ENCODE measurements at places on chromosomes 2 and 18.

DNA sequence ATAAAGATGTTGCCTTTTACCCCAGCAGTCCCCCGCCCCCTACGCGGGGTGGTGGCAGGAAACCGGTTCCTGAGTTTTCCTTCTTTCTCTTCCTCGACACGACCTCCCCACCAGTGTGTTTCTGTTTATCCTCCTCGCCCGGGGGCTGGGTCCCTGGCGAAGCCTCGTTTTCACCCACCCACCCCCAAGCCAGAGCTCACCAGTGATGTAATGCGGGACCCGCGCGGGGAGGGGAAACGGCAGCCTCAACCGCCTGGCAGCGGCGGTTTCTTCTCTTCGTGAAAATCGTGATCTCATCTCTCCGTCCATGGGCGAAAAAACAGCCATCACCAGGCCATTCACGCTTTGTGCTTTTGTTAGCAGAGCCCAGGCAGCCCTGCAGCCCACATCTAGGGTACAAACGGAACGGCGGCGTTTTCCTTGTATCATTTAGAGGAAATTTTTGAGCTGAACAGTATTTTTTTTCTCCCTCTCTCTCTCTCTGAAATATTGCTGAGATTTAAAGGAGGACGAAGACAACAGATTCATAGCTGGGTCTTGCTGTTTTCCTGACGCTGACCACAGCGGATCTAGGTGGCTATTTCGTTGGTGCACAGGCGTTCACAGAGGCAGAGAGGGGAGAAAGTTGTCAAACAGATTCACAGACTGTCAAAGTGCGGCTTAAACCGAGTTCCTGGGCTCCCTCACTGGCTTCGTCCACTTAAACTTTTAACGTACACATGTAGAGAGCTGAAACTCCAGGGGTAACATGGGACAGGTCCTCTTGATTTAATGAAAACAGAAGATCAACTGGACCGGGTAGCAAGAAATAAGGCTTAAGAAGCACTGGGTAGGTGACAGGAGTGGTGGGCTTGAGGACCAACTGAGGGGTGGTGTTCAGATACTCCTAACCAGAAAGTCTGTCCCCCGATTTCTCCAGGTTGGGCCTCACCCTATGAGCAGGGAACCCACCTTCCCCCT, 21.9 kb upstream of the PAX3 start:
- DNase-seq, result no peak

DNA sequence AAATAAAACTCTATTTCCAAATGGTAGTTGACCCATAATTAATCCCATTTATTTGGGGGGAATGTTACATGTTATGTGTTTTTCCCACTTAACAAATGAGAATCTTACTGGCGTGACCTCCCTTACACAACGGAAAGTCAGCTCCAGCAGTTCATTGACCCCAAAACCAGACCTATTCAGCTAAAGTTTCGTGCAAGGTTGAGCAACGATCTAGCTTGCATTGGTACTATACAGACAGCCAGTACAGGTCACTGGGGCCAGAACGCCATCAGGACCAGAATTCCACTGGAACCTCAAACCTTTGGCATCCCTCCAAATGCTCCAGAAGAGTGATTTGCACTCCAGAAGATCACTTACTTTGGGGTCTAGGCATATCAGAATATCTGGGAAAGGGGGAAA, 6.8 kb upstream of the CTAGE1 start:
- no peak for DNase-seq

DNA sequence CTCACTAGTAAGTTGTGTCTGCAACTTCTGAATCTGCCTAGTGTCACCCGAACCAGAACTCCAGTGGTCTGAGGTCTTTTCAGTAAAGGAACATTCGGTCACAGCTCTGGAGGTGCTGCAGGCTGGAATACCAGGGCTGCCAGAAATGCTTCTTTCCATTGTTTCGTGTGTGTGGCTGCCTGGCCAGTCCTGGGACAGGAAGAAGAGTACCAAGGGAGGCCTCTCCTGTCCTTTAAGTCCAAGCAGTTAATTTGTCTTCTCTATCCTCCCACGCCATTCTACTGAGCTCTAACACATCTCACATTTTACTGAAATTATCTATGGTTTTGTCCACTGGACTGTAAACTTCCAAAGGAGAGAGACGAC, 196.0 kb downstream of the LNPK start:
- no peak for DNase-seq

DNA sequence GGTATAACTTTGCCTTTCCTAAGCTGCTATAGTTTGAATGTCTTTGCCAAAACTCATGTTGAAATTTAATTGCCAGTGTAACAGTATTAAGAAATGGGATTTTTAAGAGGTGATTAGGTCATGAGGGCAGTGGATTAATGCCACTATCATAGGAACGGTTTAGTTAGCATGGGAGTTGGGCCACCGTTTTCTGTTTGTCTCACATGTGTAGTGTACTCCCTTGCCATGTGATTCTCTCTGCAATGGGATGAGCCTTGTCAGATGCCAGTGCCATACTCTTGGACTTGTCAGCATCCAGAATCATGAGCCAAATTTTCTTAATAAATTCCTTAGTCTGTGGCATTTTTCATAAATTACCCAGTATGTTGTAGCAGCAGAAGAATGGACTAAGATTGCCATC, 388.9 kb upstream of the RGPD4 start:
- DNase-seq, result no peak

- DNase-seq, result no peak
Measured at GRCh38 chr2:27073782-27074181, 2.3 kb upstream of the OST4 start.

- peak; percentile 24 for DNase-seq
Measured at GRCh38 chr2:161077367-161078210, 82.6 kb upstream of the TANK start.

DNA sequence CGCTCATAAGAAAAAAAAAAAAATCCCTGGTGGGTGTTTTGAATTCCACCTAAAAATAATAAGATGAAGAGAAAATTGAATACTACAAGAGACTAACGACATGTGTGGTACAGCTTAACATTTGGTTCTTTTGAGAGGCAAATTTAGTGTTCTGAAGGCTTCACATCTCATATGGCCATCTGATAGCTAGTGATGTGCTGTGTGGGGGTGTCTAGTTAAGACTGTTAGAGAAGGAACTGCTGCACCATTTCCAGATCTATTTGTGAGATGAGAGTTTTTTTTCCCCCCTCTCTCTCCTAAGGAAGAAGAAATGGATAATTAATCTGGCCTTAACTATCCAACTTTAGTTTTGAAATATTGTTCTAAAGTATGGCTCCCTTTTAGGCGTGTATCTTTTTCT, 321.6 kb downstream of the SLC4A3 start:
- no peak for DNase-seq

DNA sequence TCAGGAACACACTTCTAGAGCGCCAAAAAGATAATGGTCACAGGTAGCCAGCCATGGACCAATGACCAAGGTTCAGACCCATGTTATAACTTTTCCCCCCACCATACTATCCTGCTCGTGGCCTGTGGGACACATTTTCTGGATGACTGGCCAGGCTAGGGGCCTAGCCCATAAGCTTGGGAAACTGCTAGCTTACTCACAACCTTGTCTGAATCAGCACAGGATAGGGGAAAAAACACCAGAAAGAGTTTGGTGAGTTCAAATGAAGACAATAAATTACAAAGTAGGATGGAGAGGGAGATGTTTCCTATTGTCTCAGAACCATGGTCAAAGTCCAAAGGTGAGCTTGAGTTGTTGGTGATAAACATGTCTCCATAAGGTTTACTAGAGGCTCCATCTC, 156.3 kb upstream of the CCDC68 start:
- no peak for DNase-seq

GRCh38 chr2:16262526-16263178, 322.3 kb downstream of the MYCN start:
- no peak for DNase-seq

DNA sequence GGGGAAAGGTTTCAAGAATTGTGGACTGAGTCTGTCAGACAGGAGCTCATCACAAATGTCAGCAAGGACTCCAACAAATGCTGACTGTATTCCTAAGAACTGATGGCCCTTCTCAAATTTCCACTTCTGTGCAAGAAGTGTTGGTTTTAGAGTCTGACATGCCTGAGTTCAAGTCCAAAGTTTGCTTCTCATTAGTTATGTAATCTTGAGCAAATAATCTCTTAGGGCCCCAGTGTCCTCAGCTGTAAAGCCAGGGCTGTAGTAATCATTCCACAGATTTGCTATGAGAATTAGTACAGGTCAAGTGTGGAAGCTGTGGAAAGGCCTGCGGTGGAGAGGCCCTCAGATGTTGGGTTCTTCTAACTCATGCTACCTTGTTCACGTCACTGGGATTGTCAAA, 23.9 kb downstream of the MEP1B start:
- no peak for DNase-seq

GRCh38 chr2:207341804-207342203, 176.1 kb upstream of the KLF7 start:
- DNase-seq, result no peak

GRCh38 chr2:223696719-223697118, 94.6 kb upstream of the SCG2 start:
- DNase-seq, result no peak

GRCh38 chr2:200588076-200588678, 2.4 kb downstream of the AOX1 start:
- no peak for DNase-seq

GRCh38 chr2:122886479-122887145, 1131.2 kb downstream of the TSN start:
- DNase-seq, result no peak

DNA sequence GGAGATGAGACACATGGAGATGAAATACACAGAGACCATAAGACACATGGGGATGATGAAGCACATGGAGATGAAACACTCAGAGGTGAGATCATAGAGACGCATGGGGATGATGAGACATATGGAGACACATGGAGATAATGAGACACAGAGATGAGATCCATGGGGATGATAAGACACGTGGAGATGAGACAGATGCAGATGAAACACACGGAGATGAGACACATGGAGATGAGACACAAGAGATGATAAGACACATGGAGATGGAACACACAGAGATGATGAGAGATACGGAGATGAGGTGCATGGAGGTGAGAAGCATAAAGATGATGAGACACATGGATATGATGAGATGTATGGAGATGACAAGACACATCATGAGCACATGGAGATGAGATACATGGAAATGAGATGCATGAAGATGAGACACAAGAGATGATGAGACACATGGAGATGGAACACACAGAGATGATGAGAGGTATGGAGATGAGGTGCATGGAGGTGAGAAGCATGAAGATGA, 276.7 kb downstream of the MYT1L start:
- no peak for DNase-seq
